Mesothelial cell of epicardium (in vitro differentiated cells): ENCODE measurements at places on chromosomes 4 and X.

- no peak for DNase-seq
Measured at GRCh38 chr4:159600061-159600460, 497.2 kb downstream of the RAPGEF2 start.

GRCh38 chr4:167443841-167444240 is 209.5 kb upstream of the SPOCK3 start:
- DNase-seq: no peak

- DNase-seq: no peak
Measured at GRCh38 chr4:118865091-118865708, 23.5 kb upstream of the SYNPO2 start.

- DNase-seq: no peak
Measured at GRCh38 chr4:54882616-54883015, 224.9 kb downstream of the KIT start.

GRCh38 chr4:164725066-164725465 is 28.9 kb upstream of the SMIM31 start:
- DNase-seq: no peak

GRCh38 chr4:134533068-134533467 is 331.5 kb upstream of the PABPC4L start:
- DNase-seq: no peak

- no peak for DNase-seq
Measured at GRCh38 chrX:27968352-27968751, 12.9 kb downstream of the DCAF8L1 start.

- no peak for DNase-seq
Measured at GRCh38 chrX:63708801-63709200, 76.2 kb downstream of the ARHGEF9 start.

- DNase-seq: no peak
Measured at GRCh38 chrX:115017455-115017854, at the start of gene IL13RA2. IL13RA2 (minus strand) TSS chrX:115017616; CDS start chrX:115017269, 347 bp downstream.

- DNase-seq: no peak
Measured at GRCh38 chrX:40947276-40947675, 138.0 kb upstream of the USP9X start.

DNA sequence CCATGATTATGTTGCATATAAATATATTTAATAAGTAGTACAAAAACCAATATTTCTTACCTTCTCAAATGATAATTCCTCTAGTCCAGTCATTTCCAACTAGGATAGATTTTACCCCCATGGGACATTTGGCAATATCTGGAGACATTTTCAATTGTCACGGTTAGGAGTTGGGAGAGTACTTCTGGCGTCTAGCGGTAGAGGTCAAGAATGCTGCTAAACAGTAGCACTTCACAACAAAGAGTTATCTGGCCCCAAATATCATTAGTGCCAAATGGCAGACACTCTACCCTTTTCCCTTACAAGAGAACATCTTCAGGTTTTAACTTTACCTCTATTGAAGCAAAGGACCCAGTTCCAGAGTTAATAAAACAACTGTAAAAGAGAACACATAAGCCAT is 168.1 kb downstream of the FAT4 start:
- no peak for DNase-seq

GRCh38 chr4:16498978-16499377 is 272.7 kb upstream of the TAPT1 start:
- no peak for DNase-seq

DNA sequence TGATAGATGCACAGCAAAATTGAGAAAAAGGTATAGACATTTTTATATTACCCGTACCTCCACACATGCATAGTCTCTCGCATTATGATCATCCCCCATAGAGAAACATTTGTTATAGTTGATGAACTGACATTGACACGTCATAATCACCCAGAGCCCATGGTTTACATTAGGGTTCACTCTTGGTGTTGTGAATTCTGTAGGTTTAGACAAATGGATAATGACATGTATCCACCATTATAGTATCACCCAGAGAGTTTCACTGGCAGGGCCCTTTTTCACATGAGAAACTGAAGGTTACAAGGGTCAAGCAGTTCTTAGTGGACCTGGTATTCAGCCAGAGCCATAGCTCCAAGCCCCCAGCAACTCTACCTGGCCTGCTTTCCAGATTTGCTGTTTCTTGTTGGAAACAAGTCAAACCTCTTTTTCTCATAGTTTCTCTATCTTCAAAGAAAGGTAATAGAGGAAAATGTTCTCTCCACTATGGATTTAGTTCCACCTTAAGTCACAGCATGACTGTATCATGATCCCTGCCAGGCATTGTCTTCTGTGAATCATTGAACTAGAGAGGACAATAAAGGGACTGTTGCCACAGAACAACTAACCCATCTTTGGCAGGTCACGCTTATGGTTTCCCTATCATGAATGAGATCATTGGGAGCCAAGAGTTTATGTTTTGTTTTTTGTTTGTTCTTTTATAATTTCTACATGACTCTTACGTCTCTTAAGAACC is 64.0 kb downstream of the HHIP start:
- DNase-seq: no peak

DNA sequence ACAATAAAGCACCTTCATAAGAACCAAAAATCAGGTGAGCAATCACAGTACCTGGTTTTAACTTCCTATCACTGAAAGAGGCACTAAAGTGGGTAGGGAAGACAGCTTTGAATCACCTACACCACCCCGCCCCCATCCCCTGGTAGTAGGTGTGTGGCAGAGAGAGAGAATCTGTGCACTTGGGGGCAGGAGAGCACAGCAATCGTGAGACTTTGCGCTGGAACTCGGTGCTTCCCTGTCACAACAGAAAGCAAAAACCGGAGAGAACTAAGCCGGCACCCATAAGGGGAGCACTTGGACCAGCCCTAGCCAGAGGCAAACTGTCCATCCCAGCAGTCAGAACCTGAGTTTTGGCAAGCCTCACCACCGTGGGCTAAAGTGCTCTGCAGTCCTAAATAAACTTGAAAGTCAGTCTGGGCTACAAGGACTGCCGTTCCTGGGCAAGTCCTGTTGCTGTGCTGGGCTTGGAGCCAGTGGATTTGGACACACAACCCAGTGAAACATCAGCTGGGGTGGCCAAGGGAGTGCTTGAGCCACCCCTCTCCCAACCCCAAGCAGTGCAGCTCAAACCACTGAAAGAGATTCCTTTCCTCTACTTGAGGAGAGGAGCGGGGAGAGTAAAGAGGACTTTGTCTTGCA is 32.1 kb downstream of the NDUFB11 start:
- DNase-seq: no peak

DNA sequence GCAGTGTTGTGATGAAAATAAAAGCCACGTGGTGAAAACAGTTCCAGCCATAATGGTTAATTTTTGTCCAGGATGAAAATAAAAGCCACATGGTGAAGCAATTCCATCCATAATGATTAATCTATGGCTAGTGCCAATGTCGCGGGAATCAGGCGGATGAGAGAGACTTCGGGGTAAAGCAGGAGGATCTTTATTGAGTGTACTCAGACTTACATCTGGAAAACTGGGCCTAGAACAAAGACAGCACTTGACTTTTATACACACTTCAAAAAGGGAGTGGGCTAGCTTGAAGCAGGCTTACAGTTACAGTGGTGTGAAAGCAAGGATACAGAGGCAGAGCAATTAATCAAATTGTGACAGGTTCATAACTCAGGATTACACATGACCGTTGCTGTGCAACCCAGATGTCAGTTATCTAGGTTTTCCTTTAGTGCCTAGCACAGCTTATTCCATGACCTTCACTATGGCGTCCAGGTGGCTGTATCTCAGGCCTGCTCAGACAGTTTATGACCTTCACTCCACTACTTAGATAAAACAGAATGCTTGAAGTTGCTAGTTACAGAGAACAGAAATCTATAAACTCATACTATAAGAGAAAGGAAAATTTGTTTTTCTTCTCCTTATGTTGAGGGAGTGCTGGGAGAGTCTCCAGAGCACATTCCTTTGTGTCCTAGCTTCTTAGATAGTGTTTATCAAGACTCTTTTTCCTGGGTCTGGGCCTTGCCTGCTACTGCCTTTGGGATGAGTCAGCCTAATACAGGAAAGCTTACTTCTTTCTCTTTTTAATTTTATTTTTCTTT is 5.9 kb upstream of the PLA2G12A start:
- DNase-seq: no peak

GRCh38 chrX:5965406-5965805 is 263.3 kb downstream of the NLGN4X start:
- DNase-seq: no peak

DNA sequence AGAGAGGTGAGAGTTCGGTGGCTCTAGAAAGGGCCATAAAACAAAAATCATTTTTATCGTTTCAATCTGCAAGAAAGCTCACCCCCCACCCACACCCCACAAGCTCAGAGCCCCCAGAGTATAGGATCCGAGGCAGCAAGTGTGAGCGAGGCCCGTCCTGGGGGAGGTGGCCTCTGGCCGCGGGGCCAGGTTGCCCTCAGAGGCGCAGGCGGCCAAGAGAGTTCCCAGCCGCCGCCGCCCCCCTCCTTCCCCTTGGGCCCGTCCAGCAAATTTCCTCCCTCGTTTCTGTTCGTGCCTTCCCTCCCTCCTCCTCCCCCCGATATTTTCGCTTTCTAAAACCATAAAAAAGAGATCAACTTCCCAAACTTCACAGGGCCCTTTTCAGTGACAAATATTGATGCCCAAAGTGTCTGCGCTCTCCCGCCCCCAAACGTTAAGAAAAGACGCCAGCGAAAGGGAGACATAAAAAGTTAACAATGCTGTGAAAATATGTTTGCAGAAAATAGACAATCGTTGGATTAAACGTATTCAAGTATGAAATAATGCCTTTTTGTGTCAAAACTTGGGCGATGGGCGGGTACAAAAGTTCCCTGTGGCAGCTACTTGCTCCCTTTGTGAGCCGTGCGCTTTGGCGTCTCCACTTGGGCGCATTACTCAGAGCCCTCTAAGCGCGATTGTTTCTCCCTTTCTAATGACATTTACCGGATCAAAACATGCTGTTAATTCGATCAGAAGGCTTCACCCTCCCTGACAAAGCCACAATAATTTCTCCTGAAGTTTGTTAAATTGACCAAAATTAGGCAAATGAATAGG is 1.1 kb upstream of the HELT start:
- DNase-seq: no peak
